ENCODE measurements at places on chromosomes 4 and X.

DNA sequence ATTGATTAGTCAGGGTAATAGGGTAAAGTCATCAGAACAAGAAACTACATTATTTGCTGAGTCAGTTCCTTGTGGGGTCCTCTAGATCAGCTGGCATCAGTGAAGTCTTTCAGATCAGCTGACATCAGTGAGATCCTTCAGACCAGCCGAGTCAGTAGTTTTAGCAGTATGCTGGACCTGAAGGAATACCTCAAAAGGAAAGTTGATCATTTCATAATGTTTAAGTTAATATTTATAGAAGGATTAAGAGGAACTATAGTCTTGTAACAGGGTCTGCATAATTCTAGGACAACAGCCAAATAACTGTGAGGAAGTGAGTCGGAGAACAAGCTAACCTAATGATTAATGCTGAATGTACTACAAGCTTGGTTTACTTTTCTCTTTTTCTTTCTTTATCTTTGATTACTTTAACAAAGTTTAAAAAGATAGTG is 958 bp upstream of the UGT2B7 start:
- DNase-seq: peak; percentile 31

GRCh38 chr4:61851126-61851525 is 651.0 kb downstream of the ADGRL3 start:
- DNase-seq: no peak

DNA sequence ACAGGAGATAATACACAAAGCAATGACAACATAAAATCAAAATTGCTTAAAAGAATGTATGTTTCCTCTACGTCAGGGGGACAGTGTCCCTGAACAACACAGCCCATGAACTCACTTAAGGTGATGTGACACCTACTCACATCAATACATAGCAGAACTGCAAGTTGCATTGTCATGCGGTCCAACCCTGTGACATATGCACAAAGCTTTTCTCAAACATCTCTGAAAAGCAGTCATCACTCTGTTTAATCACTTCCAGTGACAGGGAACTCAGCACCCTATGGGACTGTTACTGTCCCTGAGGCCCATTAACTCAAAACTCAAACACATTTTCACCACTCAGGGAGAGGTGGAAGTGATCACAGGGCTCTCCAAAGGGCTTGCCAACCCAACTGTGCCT is 2.4 kb downstream of the STX18 start:
- DNase-seq: no peak

- DNase-seq: no peak
Measured at GRCh38 chrX:96861661-96862060, 22.0 kb upstream of the RPA4 start.
